Effector memory CD4-positive, alpha-beta T cell (primary cell): ENCODE measurements at places on chromosomes 11 and 22.

DNA sequence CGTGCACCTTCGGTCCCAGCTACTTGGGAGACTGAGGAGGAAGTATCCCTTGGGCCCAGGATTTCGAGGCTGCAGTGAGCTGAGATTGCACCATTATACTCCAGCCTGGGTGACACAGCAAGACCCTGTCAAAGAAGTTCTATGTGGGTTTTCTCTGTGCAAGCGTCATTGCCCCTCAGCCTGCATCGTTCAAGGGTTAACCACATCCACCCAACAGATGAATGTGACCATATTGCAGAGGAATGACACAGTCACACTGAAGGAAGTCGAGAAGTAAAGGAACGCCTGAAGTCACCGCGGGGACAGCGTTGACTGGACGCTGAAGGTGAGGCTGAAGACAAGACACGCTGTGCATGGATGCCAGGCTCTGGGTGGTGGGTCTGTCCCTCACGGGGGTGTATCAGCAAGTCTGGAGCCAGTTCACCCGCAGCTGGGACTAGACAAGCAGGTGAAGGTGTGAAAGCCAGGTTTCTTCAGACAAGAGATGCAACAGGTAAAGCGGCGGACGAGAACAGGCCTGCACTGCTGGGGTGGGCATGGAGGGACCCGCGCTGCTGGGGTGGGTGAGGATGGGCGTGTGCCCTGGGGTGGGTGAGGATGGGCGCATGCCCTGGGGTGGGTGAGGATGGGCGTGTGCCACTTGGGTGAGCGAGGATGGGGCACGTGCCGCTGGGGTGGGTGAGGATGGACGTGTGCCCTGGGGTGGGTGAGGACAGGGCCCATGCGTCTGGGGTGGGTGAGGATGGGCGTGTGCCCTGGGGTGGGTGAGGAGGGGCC is 36.5 kb upstream of the TOLLIP start:
- DNase-seq: no peak

- no peak for DNase-seq
Observed at GRCh38 chr22:30602049-30602448, 4.9 kb upstream of the TCN2 start.

GRCh38 chr11:73372375-73372993 is 3.7 kb upstream of the RELT start:
- DNase-seq: no peak

DNA sequence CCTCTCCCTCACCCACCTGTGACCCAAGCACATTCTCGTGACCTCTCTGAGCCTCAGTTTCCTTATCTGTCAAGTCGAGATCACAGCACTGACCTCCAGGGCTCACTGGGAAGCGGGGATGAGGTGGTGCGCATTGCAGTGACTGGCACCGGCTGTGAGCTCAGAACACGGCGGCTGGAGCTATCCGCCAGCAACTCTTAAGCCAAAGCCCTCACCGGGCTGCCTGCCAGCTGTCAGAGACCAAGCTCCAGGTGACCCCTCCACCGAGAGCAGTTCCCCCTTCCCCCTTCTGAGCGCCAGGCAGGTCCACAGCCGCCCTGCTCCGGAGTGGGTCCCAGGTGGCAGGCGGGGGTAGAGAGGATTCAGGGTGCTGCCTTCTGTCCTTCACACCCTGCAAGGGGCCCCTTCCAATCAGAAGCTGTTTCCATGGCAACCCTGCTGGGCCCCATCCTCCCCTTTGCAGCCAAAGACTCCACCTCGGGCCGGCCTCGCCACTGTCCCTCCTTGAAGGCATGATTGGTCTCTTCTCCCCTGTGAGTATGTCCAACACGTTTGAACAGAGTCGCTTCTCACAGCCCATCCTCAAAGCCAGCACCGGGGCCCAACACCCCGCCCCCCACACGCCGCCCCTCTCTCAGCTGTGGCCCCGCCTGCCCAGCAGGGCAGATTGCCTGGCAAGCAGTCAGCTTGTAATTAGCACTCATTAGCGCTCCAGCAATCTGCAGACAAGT is 98.7 kb downstream of the WNT7B start:
- no peak for DNase-seq

DNA sequence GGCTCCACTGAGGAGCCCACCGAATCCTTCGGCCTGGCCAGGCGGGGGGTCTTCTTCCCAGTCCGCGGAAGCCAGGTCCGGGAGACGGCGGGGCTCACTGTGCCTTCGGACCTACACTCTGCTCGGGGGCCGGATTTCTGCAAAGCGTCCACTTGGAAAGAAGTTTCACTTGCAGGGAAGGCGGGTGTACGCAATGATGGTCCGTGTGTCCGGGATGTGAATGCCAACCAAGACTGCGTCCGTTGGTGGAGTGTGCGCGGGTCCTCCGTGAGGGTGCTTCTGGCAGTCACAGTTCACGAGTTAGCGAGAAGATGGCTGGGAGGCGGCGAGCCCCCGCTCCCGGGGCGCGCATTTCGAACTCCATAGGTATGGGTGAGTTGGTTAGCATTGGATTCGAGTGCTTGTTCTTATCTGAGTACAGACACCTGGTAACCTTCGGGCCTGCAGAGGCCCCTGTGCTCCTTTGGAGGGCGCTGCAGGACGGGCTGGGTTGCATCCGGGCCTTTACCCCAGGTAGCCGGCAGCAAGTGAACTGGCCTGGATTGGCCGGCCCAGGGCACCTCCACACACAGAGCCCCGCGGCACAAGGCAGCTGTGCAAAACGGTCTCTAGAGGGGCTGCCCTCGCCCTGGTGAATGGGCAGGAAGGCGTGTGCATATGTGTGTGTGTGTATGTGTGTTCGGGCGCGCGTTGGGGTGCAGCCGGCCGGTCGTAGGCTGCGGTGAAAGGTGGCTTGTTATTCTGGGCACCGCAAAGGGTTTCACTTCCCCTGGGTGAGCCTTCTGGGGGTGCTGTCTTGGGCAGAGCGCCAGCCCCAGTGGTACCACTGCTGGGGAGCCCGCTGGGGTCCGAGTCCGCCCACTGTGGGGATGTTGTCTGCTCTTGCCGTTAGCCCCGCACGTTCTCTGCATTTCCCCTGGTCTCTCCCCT is 13.3 kb upstream of the CYP2R1 start:
- DNase-seq: peak; percentile 62

GRCh38 chr11:61356706-61357105 is 5.0 kb downstream of the CYB561A3 start:
- no peak for DNase-seq

DNA sequence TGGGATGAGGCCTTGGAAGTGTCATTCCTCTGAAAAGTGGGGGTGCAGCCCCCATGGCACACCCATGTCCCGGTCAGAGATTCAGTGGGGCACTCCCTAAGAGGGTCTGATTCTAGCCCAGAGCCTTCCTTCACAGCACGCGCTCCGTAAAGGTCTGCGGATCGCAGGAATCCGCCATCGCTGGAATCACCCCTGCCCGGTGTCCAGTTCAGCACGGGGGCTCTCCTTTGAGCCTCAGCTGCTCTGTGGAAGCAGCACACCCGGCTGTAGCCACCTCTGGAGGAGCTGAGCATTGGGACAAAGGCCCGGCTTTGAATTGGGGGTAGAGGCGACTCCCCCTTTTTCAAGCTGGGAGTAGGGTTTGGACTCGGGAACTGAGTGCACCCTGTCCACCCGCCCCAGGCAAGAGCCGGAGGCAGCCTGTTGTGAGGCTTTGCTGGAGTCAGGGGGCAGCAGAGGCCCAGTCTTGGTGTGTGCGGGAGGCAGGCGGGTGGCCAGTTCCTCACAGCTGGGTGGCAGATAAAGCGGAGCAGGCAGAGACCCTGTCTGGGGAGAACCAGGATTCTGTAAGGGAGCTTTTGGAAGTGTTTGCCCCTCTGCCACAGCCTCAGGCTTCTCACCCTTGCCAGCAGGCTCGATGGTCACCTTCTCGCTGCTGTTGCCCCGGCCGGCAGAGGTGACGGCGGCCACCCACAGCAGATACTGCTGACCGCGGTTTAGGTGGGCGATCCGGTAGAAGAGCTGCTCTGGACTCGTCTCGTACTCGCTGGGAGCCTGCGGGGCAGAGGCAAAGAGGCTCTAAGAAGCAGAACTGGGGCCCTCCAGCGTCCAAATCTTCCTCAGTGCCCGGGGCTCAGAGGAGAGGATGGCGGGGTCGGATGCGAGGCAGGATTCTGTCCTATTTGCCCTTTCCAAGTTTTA is 115.9 kb downstream of the CEP164 start:
- DNase-seq: no peak

DNA sequence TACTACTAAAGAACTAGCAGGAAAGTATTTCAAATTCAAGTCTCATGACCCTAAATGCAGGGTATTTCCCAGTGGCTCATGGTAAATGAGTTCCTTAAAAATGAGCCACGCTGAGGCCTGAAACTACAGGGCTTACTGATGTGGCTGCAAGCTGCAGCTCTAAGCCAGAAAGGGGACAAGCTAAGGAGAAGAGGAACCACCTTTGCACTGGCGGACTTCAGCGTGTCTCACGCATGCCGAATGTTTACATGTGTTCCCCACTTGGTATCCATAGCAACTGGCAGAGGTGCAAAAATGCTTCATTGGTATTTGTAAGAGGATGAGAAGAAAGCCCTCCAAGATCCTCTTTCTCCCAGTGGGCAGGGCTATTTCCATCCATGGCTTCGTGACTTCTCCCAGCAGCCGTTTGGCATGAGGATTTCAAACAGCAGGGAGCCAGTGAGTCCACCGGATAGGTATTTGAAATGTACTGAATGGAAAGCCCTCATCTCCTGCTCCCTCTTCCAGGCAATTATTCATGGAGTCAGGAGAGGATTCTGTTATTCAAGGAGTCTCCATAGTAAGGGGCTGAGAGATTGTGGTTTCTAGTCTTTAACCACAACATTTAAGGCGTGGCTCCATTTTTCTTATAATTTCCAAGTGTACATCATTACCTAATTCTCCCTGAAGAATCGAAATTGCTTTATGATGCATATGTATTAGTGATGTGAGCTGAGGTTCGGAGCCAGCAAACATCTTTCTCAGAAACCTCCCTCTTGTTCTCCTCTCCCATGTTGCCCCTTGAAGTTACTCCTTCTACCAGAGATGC is 55.3 kb upstream of the CD44 start:
- peak; percentile 60 for DNase-seq

- no peak for DNase-seq
Observed at GRCh38 chr11:63931045-63931444, 7.8 kb upstream of the NAA40 start.
